ENCODE measurements at places on chromosomes 5 and 9. TPM values are rescaled to one million over a fixed set of nuclear protein-coding genes. Genes with fewer than 3 reads are reported as not detected.

DNA sequence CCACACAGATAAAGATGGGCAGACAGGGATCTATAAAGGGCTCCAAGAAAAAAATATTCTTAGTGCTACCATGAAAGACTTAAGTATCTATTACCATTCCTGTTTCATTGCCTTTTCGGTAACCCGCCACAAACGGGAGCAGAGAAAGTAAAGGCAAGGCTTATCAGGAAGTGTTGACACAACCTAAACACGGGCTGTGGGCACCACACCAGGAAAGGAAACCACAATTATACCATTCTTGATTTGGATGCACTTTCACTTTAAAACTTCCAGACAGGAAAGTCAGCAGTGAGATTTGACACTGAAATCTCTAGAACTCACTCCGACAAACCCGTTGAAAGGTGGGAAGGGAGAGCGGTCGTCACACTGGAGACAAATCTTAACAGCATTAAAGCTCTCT, 6.5 kb downstream of the TLE1 start:
- DNase-seq = peak; percentile 64

DNA sequence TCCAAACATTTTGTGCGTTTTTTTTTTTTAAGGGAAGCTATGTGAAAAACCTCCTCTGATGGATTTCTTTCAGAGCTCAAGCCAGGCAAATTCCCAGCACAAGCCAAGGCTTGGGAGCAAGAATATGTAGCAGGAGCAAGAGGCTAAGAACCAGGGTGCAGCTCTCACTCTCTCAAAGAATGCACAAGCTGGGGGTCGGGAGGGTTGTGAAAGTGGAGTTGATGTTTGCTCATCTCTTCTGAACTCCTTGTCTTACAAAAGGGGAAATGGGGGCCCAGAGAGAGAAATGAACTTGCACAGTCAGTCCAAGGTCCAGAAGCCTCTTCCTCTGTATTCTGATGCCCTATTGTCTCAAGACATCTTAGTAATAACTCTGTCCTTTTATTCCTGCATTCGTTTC, 7.7 kb upstream of the TRAF1 start:
- DNase-seq = no peak

DNA sequence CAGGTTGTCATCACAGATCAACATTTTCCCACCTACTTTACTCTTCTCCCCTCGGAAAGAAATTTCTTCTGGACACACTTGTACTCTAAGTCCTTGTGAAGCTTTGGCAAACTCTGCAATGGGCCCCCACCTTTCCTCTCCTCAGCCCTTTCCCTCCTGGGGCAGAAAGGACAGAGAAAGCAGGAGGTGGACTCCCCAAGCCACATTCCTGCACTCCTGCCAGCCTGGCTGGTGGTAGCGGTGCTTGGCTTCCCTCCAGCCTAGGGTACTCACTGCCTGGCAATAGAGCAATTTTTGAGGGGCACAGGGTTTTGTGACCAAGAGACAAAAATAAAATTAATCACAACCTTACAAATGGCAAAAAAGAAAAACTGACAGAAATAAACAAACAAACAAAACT, 451.4 kb downstream of the ZSWIM6 start:
- no peak for DNase-seq

DNA sequence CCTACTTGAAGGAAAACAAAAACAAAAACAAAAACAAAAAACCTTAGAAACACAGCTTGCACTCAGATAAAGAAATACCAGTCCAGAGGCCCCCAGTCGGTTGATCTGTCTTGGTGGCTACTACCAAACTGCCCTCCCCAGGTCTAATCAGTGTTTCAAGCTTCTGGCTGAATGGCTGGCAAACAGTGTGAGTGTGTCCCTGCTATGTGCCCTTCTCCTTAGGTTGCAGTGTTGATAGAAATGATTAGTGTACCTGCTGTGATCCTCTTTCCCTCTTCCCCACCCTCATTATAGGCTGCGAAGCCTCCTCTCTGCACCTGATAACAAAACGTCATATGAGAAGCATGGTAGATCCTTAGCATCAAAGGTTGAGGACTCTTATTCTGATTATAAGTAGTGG, 12.8 kb downstream of the NR4A3 start:
- DNase-seq = no peak

- no peak for DNase-seq
Measured at GRCh38 chr5:72822944-72823343, 6.5 kb downstream of the TNPO1 start.

DNA sequence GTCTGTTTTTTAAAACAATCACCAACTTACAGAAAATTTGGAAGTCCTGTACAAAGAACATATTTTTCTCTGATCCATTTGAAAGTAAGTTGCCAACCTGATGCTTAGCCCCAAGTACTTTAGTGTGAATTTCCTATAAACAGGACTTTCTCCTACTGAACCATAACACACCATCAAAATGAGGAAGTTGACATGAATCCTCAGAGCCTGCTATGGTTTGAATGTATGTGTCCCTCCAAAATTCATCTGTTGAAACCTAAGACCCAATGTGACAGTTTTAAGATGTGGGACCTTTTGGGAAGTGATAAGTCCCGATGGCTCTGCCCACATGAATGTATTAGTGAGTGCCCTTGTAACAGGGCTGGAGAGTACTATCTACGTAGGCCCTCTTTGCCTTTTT, 6.4 kb upstream of the ACOT12 start:
- DNase-seq = no peak

DNA sequence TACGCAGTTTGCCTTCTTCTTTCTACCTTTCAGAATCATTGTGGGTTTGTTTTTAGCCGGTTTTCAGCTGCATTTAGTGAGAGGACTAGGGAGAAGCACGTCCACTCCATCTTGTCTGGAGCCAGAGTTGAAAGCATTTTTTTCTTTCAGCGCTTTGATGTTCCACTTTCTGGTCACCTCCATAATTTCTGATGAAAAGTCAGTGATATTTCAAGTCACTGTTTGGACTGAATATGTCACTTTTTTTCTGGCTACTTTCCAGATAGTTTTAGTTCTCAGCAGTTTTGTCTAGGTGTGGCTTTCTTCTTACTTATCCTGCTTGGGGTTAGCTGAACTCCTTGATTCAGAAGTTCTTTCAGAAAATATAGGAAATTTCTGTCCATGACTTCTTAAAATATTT, 123.9 kb upstream of the IER5L start:
- DNase-seq = no peak

GRCh38 chr9:91519520-91520277, 96.1 kb upstream of the NFIL3 start:
- DNase-seq = no peak

GRCh38 chr5:102153003-102153759, 142.9 kb downstream of the SLCO4C1 start:
- DNase-seq = no peak

The FBP1 gene
- polyA plus RNA-seq = not detected

The SCGB3A2 gene
- polyA plus RNA-seq = not detected

The CD14 gene
- polyA plus RNA-seq = 0.45 TPM

The MINAR2 gene
- not detected for polyA plus RNA-seq

The KLHL9 gene
- 33.5 TPM for polyA plus RNA-seq

The STPG3 gene
- polyA plus RNA-seq = not detected

The PCDHGB1 gene
- 1.7 TPM for polyA plus RNA-seq

Data from fibroblast of lung (primary cell).